Frontal cortex (tissue), 4 donors: ENCODE measurements at places on chromosomes 7 and 10.

DNA sequence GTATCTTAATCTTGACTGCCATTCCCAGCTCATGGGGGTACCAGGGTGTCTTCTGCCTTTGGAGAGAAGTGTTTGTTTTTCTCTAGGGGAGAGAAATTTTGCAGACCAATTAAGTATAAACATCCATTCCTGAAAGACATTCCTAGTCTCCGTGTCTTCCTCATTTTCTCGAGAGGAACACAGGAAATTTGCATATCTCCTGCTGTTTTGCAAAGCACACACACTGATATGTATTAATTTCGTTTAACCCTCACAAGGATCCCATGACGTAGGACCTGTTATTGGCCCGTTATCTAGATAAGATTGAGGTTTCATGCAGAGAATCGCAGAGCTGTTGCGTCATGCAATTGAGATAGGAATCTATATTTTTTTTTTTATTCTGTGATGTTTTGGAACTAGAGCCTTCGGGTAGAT is 944 bp downstream of the RHBDD2 start:
- DNase-seq = no peak

- no peak for DNase-seq
These were observed 103.9 kb downstream of the GATA3 start for GRCh38 chr10:8158193-8159071.

- no peak for DNase-seq
These were observed 110.6 kb downstream of the PPP1R9A start for GRCh38 chr7:95018021-95018420.

GRCh38 chr10:87674943-87675342 is 15.3 kb downstream of the PAPSS2 start:
- DNase-seq = no peak

- no peak for DNase-seq
These were observed 30.7 kb downstream of the EN2 start for GRCh38 chr7:155488483-155489127.

DNA sequence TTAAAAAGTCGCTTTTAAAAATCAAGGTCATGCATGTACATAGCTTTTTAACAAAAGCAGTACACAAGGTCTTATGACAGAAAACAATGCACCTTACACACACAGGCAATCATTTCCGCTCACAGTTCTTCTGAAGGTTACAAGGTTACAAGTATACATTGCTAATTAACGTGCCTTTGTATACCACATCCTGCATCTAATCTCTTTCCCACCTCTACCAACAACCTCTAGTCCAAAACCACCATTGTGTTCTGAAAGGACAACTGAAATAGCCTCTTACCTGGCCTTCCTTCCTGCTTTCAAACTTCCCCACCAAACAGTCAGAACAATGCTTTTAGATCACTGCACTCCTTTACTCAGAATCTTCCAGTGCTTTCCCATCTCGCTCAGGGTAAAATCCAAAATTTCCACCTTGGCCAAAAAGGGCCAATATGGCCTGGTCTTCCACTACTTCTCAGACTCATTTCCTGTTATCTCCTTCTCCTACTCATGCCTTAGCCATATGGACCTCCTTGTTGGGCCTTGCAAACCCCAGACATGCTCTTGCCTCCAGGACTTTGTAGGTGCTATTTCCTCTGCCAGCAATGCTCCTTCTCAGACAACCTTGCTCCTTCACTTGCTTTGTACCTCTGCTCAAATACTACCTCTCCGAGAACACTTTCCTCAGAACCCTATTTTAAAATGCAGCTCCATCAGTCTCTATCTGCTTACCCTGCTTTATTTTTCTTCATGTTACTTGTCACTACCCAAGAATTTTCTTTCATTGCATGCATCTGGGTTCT is 205.4 kb downstream of the DNAJC1 start:
- no peak for DNase-seq

DNA sequence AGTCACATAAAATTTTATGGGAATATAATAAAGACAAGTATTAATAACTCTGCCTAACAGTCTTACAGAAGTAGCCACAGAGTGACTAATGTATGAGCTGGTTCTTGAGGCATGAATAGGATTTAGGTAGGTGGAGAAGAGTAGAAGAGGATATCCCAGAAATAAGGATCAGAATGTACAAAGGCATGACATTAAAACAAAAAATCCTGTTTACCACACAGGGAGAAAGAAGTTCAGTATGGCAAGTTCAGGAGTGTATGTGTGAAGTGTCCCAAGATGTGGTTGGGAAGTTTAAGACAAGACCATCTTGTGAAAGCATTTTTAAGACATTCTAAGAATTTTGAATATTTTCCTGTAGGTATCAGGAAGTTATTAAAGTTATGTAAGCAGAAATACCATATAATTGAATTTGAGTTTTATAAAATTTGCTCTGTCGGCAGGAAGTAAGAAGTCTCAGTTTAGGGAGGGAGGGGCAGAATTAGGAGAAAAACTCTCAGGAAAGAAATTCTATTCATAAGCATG is 64.7 kb upstream of the CAV2 start:
- no peak for DNase-seq

DNA sequence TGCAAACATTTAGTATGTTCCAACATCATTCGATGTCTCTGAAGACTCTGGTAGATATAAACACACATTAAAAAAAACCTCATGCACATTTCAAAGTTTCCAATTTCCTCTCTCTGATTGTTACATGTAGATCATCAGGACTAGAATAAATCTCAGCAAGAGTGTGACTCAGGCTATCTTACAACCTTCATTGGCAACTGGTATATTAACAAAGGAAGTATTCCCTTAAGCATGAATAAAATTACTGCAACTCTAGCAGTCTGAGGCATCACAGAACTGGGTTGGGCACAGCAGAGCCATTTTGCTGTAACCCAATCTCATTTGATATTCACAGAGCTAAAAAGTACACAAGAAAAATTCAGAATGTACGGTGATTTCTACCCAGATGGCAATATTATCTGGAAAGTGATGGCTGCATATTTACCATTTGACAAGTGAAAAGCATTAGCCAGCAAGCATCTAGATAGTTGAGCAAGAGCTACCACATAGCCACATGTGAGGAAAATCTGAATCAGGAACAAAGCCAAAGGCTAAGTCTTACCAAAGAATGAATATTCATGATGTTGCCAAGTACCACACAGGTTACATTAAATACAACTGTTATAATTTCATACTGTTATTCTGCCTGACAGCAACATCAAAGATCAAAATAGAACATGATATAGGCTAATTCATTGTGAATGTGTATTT is 232.2 kb downstream of the CRPPA start:
- DNase-seq = no peak

DNA sequence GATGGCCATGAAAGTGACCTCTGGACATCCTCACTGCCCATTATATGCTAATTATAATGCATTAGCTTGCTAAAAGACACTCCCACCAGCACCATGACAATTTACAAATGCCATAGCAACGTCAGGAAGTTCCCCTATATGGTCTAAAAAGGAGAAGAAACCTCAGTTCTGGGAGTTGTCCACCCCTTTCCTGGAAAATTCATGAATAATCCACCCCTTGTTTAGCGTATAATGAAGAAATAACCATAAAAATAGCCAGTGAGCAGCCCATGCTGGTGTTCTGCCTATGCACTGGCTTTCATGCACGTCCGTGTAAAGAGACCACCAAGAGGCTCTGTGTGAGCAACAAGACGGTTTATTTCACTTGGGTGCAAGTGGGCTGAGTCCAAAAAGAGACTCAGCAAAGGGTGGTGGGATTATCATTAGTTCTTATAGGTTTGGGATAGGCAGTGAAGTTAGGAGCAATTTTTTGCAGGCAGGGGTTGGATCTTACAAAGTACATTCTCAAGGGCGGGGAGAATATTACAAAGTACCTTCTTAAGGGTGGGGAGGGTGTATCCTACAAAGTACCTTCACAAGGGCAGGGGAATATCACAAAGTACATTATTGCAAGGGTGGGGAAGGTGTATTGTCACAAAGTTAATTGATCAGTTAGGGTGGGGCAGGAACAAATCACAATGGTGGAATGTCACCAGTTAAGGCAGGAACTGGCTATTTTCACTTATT is 45.6 kb downstream of the LBX1 start:
- DNase-seq = no peak

- no peak for DNase-seq
These were observed 972 bp downstream of the ORC5 start for GRCh38 chr7:104206841-104207240.

DNA sequence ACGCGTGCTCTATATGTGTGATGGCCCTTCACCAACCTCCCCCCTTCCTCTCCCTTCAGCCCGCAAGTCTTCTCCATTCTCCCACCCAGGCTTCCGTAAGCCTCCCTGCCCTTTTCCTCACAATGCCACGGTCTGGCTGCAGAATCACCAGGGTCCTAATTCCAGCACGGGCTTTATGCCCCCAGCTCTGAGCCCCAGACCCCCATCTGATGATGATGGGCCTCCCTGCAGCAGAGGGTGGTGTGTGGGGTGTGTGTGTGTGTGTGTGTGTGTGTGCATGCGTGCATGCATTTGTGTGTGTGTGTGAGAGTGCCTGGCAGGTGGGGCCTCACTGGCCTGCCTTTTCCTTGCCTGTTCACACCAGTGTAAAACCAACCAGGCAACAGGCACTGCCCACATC is 109.9 kb downstream of the OAT start:
- no peak for DNase-seq

DNA sequence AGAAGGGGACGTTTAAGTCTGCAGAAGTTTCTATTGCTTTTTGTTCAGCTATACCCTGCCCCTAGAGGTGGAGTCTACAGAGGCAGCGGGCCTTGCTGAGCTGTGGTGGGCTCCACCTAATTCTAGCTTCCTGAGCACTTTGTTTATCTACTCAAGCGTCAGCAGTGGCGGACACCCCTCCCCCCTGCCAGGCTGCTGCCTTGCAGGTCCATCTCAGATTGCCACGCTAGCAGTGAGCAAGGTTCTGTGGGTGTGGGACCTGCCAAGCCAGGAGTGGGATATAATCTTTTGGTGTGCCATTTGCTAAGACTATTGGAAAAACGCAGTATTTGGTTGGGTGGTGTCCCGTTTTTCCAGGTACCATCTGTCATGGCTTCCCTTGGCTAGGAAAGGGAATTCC is 147.3 kb upstream of the PRPS1L1 start:
- DNase-seq = no peak

- no peak for DNase-seq
These were observed 9.5 kb upstream of the BTBD16 start for GRCh38 chr10:122261584-122261983.

- no peak for DNase-seq
These were observed 96.4 kb downstream of the MAGI2 start for GRCh38 chr7:79357101-79357500.

DNA sequence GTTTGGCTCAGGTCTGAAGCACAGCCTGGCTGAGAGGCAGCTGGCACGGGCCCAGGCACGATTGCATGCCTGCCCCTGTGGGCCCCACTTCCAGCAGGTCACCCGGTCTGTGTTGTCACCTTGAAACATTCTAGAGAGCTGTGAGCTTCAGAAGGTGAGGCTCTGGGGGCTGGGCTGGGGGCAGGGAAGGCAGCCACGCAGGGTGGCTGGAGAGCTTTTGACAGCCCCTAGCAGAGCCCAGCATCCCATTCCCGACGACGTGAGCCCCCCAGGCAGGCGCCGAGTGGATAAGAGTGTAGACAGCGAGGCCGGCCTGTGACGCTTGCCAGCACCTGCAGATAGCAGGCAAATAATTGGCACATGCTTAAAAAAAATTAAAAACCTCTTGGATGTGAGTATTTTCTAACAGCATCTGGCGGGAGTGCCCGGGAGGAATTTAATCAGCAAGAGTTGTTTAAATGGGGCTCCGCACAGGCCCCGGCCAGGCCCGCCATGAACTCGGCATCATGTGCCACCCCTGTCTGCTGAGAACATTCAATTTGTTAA is 212.0 kb upstream of the TBX20 start:
- DNase-seq = no peak

GRCh38 chr10:99534939-99535763 is 2.4 kb downstream of the NKX2-3 start:
- DNase-seq = no peak

- no peak for DNase-seq
These were observed 4.1 kb downstream of the KLF6 start for GRCh38 chr10:3780771-3781467.

DNA sequence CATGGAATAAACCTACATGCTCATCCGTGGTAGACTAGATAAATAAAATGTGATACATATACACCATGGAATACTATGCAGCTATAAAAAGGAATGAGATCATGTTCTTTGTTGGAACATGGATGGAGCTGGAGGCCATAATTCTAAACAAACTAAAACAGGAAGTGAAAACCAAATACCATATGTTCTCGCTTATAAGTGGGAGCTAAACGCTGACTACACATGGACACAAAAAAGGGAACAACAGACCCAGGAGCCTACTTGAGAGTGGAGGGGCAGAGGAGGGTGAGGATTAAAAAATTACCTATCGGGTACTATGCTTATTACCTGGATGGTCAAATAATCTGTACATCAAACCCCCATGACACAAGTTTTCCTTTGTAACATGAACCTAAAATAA is 68.7 kb upstream of the SEC61G start:
- no peak for DNase-seq
